ENCODE measurements at places on chromosomes 13 and 19.

DNA sequence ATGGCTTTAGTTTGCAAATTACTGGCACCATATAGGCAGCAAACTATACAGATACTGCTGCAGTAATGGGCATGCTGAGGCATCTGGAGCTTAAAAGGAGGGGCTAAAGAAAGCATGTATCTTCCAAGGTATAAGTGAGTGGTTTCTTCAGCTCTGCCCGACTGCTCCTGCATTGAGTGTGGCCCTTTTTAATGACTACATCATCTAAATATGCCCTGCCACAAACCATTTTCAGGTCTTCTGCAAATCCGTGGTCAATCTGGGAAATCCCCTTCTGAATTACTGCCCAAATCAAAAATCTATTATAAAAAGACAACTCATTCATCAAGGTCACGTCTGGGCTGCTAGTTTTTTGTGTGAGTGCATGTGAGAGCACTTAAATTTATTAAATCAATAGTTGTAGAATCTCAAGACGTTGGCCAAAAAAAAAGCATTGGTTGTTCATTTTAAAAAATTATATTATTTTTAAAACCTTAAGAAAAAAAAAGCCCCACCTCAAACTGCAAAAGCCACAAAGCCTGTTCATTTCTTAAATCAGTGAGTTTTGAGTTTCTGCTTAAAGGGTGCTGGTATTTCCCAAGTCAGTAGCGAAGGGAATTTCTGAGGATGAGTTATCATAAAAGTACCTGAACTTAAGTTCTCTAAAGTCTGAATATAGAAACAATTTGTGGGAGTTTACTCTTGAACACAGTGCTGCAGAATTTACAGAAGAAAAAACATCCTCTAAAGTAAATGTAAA, 16.3 kb downstream of the LCP1 start:
- no peak for DNase-seq

DNA sequence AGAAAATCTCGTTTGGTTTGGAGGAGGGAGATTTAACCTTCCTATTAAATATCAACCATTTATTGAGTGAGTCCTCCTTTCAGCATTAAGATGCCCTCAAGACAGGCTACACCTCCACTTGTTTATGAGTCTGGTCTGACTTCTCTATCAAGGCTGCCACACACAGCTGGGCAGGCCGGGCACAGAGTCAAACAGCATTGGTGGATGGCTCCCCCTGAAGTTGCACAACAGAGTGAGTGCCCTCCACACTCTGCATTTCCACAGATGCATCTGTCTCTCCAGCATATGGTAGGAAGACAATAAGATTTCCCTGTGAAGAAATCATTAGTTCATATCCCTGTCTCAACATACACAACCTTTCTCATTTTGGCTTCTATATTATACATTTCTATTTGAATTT, 31.4 kb downstream of the PHF11 start:
- DNase-seq = no peak

GRCh38 chr19:21835429-21835809, 563 bp downstream of the ZNF43 start:
- no peak for DNase-seq

DNA sequence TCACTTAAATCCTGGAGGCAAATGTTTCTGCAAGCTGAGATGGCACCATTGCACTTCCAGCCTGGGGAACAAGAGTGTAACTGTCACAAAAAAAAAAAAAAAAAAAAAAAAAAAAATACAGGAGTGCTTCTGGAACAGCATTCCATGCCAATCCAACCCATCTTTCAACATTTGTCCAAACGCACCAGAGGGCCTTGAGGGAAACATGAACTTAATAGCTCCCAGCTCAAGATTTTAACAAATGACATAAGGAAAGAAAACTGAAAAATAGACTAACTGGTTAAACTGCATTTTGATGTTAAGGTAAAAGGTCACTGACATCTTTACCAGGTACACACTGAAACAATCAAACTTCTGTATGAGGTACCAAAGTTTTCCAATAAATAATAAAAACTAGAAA, 47.7 kb upstream of the ZNF83 start:
- DNase-seq = no peak

DNA sequence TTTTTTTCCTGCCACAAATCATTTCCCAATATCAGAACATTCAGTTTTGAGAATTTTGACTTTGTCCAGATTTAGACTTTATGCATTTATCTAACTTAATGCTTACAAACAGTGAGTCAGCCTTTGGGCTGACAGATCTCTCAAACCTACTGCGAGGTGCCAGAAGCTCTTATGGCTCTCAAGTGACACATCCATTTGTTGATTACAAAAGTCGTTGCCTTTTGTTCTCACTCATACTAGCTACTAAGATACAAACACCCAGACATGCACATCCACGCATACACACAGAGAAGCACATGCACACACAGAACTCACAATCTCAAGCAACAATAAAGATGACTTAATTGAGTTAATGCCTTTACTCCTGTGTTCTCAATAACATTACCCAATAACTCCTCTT, 1147.5 kb downstream of the DIAPH3 start:
- DNase-seq = no peak

DNA sequence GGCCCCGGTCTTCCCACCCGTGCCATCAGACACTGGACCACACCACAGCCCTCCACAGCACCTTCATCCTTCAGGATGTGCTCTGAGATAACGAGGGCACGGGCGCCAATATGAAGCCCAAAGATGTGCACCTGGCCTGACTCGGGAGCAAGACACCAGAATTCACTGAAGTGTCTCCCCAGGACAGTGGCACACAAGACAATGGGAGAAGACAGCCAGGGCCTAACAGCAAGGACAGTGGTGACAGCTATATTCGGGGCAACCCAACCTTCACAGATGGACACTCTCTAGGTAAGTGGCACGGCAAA, 7.2 kb downstream of the DDX39A start:
- DNase-seq = no peak

- DNase-seq = no peak
Observed at GRCh38 chr19:42335374-42335936, 10.0 kb downstream of the MEGF8 start.

DNA sequence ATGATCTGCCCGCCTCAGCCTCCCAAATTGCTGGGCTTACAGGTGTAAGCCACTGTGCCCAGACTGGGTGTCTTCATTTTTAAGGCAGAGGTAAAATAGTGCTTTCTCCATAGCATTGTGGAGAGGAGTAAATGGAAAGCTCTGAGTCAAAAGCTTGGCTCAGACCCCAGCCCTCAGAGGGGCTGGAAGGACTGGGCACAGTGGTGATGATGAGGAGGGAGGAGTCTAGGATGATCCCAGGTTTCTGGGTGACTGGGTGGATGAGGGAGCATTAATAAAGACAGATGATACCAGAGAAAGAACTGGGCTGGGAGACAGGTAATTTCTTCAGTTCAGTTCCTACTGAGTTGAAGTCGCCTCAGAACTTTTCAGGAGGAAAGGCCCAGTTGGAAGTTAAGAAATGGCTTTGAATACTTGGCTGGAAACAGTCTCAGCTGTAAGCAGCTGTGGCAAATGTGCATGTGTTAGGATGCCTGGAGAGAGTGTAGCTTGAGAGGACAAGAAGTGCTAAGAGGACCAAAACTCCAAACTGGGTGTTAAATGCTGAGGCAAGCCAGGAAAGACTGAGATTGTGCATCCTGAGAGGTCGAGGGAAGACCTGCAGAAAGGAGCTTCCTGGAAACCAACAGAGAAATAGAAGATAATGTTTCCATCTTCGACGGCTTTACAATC, 37.1 kb upstream of the MEDAG start:
- no peak for DNase-seq

GRCh38 chr13:24142886-24143285, 17.6 kb upstream of the SPATA13 start:
- DNase-seq = no peak

DNA sequence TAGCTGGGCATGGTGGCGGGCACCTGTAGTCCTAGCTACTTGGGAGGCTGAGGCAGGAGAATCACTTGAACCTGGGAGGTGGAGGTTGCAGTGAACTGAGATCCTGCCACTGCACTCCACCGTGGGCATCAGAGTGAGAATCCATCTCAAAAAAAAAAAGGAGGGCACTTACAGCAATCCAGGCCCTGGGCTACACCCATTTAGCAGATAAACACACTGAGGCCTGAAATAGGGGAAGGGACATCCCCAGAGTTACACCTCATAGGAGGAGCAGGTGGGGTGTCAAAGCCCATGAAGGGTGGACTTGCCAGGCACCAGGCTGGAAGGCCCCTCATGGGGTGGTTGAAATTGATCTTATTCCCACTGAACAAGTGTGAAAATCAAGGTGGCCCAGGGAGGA, 13.9 kb upstream of the PLAUR start:
- DNase-seq = no peak

- no peak for DNase-seq
Observed at GRCh38 chr19:2053601-2054389, 2.8 kb upstream of the MKNK2 start.
